ENCODE measurements at places on chromosomes 6 and 20. TPM values are rescaled to one million over a fixed set of nuclear protein-coding genes. Genes with fewer than 3 reads are reported as not detected.

The KPNA5 gene
- 16.2 TPM for total RNA-seq

The GPSM3 gene
- total RNA-seq = 2.0 TPM

The SPTLC3 gene
- total RNA-seq = 0.03 TPM

The CRISP2 gene
- not detected for total RNA-seq

The DEFB124 gene
- not detected for total RNA-seq

The CLVS2 gene
- 1.1 TPM for total RNA-seq

The LINC00237 gene
- total RNA-seq = not detected

DNA sequence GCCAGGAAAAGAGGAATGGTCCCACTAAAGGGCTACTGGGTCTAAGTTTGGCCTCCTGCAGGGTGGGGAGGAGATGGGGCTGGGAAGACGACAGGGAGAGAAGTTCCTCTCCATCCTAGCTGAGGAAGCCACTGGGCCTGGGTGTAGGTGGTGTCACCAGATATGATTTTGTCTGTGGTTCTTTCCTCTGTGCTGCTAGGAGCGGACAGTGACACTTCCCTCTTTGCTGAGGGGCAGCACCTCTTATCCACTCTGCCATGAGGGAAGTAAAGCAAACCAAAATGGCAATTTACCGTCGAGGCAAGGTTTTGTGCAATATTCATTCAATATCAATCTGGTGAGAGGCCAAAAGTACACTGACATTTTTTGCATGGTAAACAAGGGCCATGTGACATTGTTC, 33.0 kb upstream of the NR2E1 start:
- H3K36me3 ChIP-seq = no peaks in the 10 kb centered on the region
- no peak for DNase-seq
- H3K4me3 ChIP-seq = no peak overlapping the region
- no peak overlapping the region for H3K27ac ChIP-seq
- H3K27me3 ChIP-seq = no peaks in the 10 kb centered on the region

GRCh38 chr6:111715321-111715720, 109.6 kb upstream of the TRAF3IP2 start:
- DNase-seq = no peak
- no peaks in the 10 kb centered on the region for H3K27me3 ChIP-seq
- H3K27ac ChIP-seq = no peak overlapping the region
- H3K4me3 ChIP-seq = no peak overlapping the region
- no peaks in the 10 kb centered on the region for H3K36me3 ChIP-seq
- no peaks in the 10 kb centered on the region for H3K4me1 ChIP-seq

- no peaks in the 10 kb centered on the region for H3K4me1 ChIP-seq
- no peaks in the 10 kb centered on the region for H3K36me3 ChIP-seq
- no peak overlapping the region for H3K27ac ChIP-seq
- no peak for DNase-seq
Measured at GRCh38 chr20:17716331-17716730, 16.6 kb downstream of the BANF2 start.

- H3K4me1 ChIP-seq = no peaks in the 10 kb centered on the region
- no peak overlapping the region for H3K27ac ChIP-seq
- no peak overlapping the region for H3K4me3 ChIP-seq
- no peaks in the 10 kb centered on the region for H3K27me3 ChIP-seq
- no peak for DNase-seq
- no peaks in the 10 kb centered on the region for H3K36me3 ChIP-seq
Measured at GRCh38 chr6:90315354-90315950, 18.8 kb upstream of the BACH2 start.

- no peak for DNase-seq
- no peak overlapping the region for H3K27ac ChIP-seq
- H3K4me3 ChIP-seq = no peak overlapping the region
Measured at GRCh38 chr6:43193929-43194328, 11.9 kb downstream of the CUL9 start.

DNA sequence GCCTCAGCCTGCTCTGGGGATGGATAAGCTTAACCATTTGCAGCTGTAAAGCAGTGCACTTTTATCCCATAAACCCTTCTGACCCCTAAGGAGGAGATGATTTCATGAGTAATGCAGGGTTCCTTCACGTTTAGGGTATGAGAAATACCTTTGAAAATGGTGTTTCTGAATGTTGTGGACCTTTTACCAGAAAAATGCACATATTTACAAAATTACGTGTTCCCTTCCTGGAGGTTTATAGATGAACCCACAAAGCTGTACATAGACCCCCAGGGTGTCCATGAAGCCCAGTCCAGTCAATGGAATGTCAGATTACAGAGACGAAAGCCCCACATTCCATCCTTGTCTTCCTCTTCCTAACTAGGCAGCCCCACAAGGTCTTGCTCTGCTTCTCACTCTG, 78.6 kb upstream of the INSM1 start:
- no peaks in the 10 kb centered on the region for H3K4me1 ChIP-seq
- H3K27ac ChIP-seq = no peak overlapping the region
- no peaks in the 10 kb centered on the region for H3K36me3 ChIP-seq
- DNase-seq = no peak
- H3K4me3 ChIP-seq = no peak overlapping the region

DNA sequence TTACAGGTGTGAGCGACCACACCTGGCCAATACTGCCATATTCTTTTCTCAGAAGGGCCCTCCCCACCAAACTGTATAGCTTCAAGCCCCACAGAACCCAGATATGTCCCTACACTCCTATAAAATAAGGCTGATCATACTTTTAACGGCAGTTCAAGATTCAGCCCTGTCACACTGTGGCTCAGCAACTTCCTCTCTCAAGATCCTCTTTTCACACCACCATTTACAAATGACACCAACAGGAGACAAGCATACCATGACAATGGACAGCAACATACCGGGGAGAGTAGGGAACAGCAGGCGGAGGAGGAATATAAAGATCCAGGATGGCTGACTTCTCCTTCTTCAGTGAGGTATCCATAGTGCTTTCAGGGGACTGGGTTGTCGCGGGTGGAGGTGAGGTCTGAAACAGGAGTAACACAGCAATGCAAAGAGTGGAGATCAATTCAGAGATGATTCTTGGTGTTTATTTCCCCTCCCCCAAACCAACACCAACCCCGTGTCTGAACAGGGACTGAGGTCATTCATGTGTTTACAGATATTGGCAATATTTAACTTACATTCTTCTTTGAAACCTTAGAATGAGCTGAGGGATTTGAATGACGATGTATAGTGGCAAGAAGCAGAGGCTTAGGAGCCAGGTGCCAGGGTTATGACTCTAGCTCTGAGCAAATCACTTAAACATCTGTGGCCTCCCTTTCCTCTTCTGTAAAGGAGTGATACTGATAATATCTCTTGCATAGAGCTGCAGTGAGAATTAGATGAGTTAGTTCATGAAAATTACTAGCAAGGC, 57.6 kb upstream of the IPCEF1 start:
- H3K4me3 ChIP-seq = no peak overlapping the region
- no peaks in the 10 kb centered on the region for H3K27me3 ChIP-seq
- H3K4me1 ChIP-seq = peaks cover 9% of the 10 kb centered on the region
- no peak for DNase-seq

DNA sequence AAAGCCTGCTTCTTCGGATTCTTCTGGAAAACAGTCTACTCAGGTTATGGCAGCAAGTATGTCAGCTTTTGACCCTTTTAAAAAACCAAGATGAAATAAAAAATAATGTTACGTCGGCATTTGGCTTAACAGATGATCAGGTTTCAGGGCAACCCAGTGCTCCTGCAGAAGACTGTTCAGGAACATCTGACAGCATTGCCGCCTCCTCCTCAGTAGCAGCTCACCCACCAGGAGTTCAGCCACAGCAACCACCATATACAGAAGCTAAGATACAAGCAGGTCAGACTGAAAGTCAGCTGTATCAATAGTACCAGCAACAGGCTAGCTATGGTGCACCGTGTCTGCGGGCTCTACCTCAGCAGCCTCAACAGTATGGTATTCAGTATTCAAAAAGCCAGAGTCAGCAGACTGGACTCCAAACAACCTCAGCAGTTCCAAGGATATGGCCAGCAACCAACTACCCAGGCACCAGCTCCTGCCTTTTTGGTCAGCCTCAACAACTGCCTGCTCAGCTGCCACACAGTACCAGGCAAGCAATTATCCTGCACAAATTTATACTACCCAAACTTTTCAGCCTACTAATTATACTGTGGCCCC, 51.9 kb downstream of the BTBD9 start:
- H3K4me3 ChIP-seq = no peak overlapping the region
- no peaks in the 10 kb centered on the region for H3K4me1 ChIP-seq
- no peaks in the 10 kb centered on the region for H3K36me3 ChIP-seq
- no peak overlapping the region for H3K27ac ChIP-seq
- DNase-seq = no peak
- no peaks in the 10 kb centered on the region for H3K27me3 ChIP-seq

DNA sequence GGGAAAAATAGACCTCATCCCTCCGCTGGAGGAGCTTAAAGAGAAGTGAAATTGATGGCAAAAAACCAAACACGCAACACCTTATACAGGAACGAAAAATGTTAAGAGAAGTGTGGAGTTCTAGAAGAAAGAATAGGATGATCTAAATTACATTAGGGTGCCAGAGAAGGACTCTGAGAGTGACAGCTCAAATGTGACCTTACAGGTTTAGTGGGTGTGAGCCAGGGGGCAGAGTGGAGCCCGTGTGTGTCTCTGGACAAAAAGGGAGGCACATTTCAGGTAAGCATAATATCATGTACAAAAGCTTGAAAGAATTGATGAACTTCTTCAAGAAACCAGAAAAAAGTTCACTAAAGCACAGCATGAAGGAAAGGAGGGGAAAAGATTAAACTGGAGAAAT, 20.8 kb downstream of the HLA-DRA start:
- no peaks in the 10 kb centered on the region for H3K36me3 ChIP-seq
- H3K27me3 ChIP-seq = peaks cover 15% of the 10 kb centered on the region

- no peaks in the 10 kb centered on the region for H3K36me3 ChIP-seq
- H3K4me3 ChIP-seq = no peak overlapping the region
- no peak for DNase-seq
- H3K4me1 ChIP-seq = no peaks in the 10 kb centered on the region
- no peaks in the 10 kb centered on the region for H3K27me3 ChIP-seq
Measured at GRCh38 chr6:168903613-168904345, 349.9 kb downstream of the THBS2 start.

DNA sequence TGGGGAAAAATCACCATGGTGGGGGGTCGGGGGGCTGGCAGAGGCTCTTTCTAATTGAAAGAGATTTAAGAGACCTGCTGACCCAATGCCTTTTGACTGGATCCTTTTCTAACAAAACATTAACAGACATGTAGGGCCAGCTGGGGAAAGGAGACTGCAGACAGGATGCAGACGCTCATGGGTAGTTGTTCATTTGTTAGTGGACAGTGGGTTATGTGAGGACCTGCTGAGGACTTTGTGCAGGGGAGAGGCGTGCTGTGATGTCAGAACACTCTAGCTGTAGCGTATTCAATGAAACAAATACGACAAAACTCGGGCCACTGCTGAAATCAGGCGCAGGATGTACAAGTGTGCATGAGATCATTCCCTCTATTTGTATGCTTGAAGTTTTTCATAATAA, 1.2 kb downstream of the IP6K3 start:
- DNase-seq = no peak
- no peak overlapping the region for H3K4me3 ChIP-seq

DNA sequence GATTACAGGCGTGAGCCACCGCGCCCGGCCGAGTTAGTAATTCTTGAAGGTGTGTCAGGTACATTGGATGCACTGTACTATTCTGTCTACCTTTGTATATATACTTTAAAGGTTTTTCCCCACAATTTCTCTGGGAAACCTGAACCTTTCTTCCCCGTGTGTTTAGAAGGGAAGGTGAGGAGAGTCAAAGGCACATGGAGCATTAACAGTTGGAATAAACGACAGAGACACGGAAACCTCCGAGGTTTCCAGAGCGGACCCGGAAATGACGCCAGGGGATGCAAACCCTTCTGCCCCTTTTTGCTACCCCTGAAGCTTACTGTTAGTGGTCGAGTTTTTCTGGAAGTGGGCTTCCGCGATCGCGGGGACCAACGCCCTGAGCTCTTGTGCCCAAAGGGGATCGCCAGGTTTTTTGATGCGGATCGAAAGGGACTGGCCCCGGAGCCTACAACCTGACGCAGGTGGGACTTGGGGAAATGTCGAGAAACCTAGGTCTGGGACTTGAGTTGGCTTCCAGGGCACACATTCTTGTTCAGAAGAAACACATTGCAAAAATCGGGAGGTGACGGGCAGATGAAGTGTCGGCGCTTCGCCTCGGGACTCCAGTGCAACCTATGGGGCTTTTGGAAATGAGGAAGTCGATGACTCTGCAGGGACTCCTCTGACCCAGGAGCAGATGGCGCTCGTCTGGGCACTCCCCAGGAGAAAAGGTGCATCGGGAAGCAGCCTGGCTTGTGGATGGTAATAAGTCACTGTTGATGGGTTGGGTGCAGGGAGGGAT, 218.2 kb downstream of the OR2B2 start:
- H3K27ac ChIP-seq = peak overlapping the region; percentile 94
- H3K4me1 ChIP-seq = no peaks in the 10 kb centered on the region
- peaks cover 5% of the 10 kb centered on the region for H3K36me3 ChIP-seq
- DNase-seq = peak; percentile 50

DNA sequence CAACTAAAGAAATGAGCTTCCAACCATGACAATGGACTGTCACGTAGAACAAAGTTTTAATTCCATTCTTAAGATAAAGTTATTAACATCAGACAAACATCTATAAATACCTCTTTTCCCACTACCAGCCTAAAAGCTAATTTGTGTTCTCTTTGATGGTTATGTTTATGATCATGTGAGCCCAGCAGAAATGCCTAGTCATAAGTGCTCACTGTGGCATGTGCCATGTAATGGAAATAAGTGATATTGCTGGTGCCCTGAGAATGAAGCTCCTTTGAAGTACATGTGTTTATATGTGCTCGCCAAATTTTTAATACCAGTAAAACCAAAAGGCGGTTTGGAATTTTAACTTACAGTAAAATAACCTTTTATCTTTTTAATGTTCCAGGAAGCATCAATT, 205.8 kb downstream of the ISM1 start:
- no peak overlapping the region for H3K27ac ChIP-seq
- H3K36me3 ChIP-seq = no peaks in the 10 kb centered on the region
- H3K4me1 ChIP-seq = no peaks in the 10 kb centered on the region
- no peaks in the 10 kb centered on the region for H3K27me3 ChIP-seq
- no peak overlapping the region for H3K4me3 ChIP-seq
- DNase-seq = no peak

- no peaks in the 10 kb centered on the region for H3K27me3 ChIP-seq
- H3K27ac ChIP-seq = no peak overlapping the region
- H3K4me3 ChIP-seq = no peak overlapping the region
- no peaks in the 10 kb centered on the region for H3K36me3 ChIP-seq
Measured at GRCh38 chr6:167546611-167547327, 221.9 kb downstream of the TTLL2 start.

DNA sequence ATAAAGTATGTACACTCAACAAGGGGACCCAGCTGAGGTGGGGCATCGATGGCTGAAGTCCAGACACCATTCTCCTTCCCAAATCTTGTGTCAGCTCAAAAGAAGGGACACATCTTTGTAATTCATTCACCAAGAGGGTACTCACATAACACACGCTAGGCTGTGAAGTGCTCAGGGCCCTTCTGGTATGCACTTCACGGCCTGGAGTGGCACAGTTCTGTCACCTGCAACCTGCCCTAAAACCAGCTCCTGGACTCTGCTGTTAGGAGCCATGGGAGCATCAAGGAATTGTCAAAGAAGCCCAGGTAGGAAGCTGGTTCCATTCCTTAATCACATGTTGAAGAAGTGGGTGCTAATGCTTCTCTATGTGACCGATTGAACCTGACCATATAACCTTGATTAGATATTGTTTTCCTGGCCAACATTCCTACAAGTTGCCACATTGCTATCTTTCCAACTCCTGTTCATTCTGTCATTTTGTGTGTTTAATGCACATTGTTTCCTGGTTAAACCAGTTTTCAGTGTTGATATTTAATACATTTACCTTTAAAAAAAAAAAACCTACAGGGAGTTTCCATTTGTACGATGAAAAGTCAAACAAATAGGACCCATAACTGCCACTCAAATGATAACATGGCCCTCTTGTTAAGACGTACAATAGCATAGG, 127.3 kb downstream of the TNFRSF21 start:
- H3K4me3 ChIP-seq = no peak overlapping the region
- no peak overlapping the region for H3K27ac ChIP-seq
- H3K4me1 ChIP-seq = no peaks in the 10 kb centered on the region
- no peaks in the 10 kb centered on the region for H3K27me3 ChIP-seq

Measured in Panc1 (cell line).